Glomerular endothelial cell (primary cell): ENCODE measurements at places on chromosomes 1 and 21. TPM values are rescaled to one million over a fixed set of nuclear protein-coding genes. Genes with fewer than 3 reads are reported as not detected.

CD1D gene
- 0.06 TPM in 1 of 2 replicates, not detected in the other for total RNA-seq

DENND2D gene
- 3.2 and 3.4 TPM in 2 replicates for total RNA-seq

CELA3A gene
- total RNA-seq, result not detected in 2 replicates

FCMR gene
- 1.1 TPM in 1 of 2 replicates, not detected in the other for total RNA-seq

GNAT2 gene
- not detected in 2 replicates for total RNA-seq

TDRD5 gene
- total RNA-seq, result not detected in 2 replicates

CD84 gene
- not detected in 2 replicates for total RNA-seq
